PC-3 (cell line): ENCODE measurements at places on chromosomes 4 and X.

DNA sequence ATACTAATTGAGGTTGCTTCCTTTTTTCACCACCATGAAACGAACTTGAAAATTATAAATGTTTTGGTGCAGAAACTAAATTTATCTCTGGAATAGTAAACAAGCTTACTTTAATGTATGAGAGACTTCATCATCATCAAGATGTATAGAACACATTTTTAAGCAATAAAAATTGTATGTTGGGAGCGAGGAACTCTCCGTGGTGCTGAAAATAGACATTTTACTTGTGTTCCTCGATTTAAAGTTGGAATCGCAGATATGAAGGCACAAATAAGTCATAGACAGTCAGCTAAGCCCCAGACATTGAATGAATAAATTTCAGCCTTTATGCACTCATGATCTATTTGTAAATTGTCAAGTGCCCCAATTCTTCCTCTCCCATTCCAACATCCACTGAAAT, 310.7 kb downstream of the STK32B start:
- peak; percentile 55 for DNase-seq

GRCh38 chrX:12814420-12814819, 23.2 kb downstream of the PRPS2 start:
- peak; percentile 79 for DNase-seq

DNA sequence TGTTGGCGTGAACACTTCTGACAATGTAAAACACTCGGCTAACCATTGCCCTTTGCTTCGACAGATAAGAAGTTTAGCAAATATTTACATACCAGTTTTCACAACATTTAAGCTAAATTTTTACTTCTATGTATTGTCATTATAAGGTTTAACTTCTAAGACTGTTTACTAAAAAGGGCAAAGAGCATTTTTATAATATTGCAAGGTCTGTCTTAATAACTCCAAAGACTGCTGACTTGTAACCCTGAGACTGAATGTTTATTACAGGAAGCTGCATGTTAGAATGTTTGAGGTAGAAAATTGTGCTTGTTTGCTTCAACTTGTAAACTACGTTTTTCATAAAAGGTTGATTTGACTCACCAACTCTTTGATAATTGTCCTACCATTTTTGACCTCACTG, 213.2 kb upstream of the RPS6KA3 start:
- DNase-seq: no peak

DNA sequence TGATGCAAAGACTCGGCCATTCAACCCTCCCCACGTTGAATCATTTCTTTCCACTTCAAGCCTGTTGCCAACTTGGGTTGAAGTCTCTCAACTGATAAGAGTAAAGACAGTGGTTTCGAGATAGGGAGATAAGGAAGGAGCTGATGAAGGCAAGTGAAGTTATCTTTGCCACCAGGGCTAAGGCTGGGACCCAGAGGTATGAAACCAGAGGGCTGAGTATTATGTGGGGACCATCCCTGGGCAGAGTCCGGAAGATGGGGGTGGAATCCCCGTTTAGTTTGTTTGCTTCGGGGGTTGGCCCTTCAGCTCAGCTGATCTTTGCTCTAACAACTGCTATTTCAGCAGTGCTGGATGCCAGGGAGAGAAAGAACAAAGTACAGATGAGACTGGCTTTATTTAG, 2.3 kb upstream of the XPNPEP2 start:
- no peak for DNase-seq

GRCh38 chr4:79613269-79613935, 205.4 kb upstream of the GK2 start:
- no peak for DNase-seq
